ENCODE measurements at places on chromosomes 12 and 14. TPM values are rescaled to one million over a fixed set of nuclear protein-coding genes. Genes with fewer than 3 reads are reported as not detected.

- no peak overlapping the region for H3K4me3 ChIP-seq
- no peak overlapping the region for H3K27ac ChIP-seq
- no peaks in the 10 kb centered on the region for H3K27me3 ChIP-seq
- H3K4me1 ChIP-seq = no peaks in the 10 kb centered on the region
Measured at GRCh38 chr14:58733451-58734208, 95.9 kb downstream of the DACT1 start.

DNA sequence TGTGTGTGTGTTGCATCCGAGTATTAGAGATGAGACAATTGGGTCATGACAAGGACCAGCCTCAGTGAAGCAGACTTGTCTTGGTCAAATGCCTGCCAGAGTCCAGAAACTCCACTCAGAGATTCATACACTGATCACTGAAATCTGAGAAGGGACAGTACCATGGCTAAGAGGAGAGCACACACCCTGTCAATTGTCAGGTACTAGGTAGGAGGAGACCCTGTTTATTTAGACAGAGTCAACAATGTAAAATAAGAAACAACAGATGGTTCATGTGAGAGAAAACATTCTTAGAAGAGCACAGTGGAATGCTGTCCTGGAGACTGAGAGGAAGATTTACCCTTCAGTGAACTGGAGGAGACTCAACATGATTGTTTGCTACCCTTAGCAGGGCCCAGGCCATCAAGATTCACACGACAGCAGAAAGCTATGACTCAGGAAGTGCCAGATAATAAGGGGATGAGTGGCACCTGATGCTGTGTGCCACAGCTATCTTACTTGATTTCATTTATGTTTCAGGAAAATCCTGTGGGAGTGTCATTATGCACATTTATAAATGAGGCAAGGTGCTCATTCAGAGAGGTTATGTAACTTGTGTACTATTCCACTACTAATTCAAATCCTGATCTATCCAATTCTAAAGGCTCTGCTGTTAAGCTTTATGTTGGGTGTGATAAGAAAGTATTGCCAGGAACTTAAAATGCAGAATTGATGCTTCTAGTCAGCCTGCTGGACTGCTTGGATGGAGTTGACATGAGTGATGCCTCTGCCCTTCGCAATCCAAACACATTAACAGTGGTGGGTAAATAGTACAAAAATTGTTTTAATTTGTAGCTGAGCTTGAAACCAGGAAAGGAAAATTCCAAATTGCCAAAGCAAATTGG, 136.6 kb upstream of the NEDD1 start:
- no peaks in the 10 kb centered on the region for H3K4me1 ChIP-seq
- no peak overlapping the region for H3K27ac ChIP-seq
- H3K27me3 ChIP-seq = no peaks in the 10 kb centered on the region

DNA sequence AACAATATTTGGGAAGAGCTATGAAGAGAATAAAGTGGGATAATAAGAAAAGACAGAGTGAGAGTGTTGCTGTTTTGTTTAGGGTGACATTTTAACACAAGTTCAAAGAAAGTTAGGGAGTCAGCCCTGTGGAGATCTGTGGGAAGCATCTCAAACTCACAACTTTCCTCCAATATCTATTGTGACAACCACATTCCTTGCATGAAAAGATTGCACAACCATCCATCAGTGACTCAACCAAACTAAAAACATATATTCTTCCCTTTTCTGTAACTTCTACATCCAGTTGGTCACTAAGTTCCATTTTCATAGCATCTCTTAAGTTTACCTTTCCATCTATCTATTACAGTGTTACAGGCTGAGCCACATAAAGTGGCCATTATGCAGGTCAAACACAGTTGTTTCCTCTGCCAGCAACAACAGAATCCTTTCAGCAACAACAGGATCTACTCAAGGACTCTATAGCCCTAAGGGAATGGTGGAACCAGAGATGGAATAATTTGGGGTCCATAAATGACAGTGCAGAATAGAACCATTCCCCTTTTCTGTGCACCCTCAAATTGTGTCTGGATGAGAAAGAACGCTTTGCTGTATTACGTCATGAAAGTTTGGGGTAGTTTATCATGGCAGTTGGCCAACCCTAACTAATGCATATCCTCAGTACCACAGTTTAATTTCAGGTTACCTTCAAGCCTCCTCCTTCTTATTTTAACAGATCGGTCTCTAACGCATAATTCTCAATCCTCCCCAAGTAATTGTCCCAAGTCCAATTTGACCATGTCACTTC, 118.8 kb downstream of the ST8SIA1 start:
- DNase-seq = no peak
- H3K4me3 ChIP-seq = no peak overlapping the region
- no peaks in the 10 kb centered on the region for H3K36me3 ChIP-seq
- no peaks in the 10 kb centered on the region for H3K4me1 ChIP-seq
- no peak overlapping the region for H3K27ac ChIP-seq
- no peaks in the 10 kb centered on the region for H3K27me3 ChIP-seq

- no peak overlapping the region for H3K27ac ChIP-seq
- DNase-seq = no peak
- H3K27me3 ChIP-seq = no peaks in the 10 kb centered on the region
- H3K4me1 ChIP-seq = no peaks in the 10 kb centered on the region
- no peak overlapping the region for H3K4me3 ChIP-seq
Measured at GRCh38 chr12:15688202-15688736, 100.9 kb downstream of the EPS8 start.

- no peak overlapping the region for H3K27ac ChIP-seq
- no peaks in the 10 kb centered on the region for H3K36me3 ChIP-seq
- H3K4me1 ChIP-seq = no peaks in the 10 kb centered on the region
- no peaks in the 10 kb centered on the region for H3K27me3 ChIP-seq
- DNase-seq = no peak
- no peak overlapping the region for H3K4me3 ChIP-seq
Measured at GRCh38 chr14:27410981-27411380, 813.1 kb upstream of the NOVA1 start.

DNA sequence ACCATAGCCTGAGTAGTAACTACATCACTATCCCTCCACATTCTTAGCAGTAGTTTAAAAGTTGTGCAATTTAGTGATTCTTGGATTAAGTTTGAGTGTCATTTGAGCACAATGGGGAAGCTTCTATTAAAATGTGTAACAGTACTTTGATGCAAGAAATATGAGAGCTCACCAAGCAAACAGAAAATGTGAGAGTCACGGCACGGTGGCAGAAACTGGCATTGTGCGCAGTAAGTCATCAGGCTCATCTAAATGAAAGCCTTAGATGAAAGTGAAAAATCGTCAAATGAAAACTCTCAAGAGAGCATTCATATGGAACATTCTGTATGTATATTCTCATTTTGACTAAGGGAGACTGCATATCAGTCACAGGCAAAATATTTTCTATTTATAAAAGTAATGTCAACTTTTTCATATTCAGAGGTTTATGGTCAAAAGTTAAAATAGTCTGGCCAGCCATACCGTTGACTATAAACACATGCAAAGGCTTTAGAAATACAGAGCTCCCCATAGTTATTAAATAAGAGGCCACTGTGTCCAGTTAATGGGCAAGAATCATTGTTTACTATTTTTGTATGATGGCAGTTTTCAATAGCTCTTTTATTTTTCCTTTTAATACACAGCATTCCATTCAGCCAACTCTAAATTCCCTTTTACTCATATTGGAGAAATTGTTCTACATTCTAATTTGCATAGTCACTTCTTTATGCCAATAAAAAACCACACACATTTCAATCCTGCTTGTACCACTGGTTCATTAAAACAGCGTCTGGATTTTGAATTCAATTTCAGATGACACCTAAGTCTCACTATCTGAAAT, 167.9 kb downstream of the PRKD1 start:
- H3K27me3 ChIP-seq = no peaks in the 10 kb centered on the region
- no peak for DNase-seq
- no peaks in the 10 kb centered on the region for H3K36me3 ChIP-seq
- no peak overlapping the region for H3K27ac ChIP-seq
- no peak overlapping the region for H3K4me3 ChIP-seq
- H3K4me1 ChIP-seq = no peaks in the 10 kb centered on the region

DNA sequence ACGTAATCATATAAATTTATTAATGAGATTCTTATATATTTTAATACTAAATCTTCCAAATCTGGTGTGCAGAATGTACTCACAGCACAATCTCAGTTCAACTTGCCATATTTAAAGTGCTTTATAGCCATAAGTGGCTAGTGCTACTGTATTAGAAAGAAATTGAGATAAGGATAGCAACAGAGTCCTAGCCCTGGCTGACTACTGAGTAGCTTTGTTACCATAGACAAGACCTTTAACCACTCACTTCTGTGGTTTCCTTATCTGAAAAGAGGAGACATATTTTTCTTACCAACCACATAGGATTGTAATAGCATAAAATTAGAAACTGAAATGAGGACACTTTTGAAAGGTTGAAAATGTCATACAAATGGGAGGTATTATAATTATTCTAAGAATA, 2.0 kb upstream of the CHURC1 start:
- H3K4me3 ChIP-seq = no peak overlapping the region
- no peaks in the 10 kb centered on the region for H3K27me3 ChIP-seq
- H3K36me3 ChIP-seq = no peaks in the 10 kb centered on the region
- DNase-seq = no peak

GRCh38 chr14:68260121-68260520, 440.5 kb downstream of the RAD51B start:
- no peaks in the 10 kb centered on the region for H3K27me3 ChIP-seq
- no peaks in the 10 kb centered on the region for H3K4me1 ChIP-seq
- no peak overlapping the region for H3K4me3 ChIP-seq

- H3K36me3 ChIP-seq = no peaks in the 10 kb centered on the region
- peak overlapping the region; percentile 51 for H3K27ac ChIP-seq
- no peaks in the 10 kb centered on the region for H3K27me3 ChIP-seq
- DNase-seq = no peak
- no peak overlapping the region for H3K4me3 ChIP-seq
- H3K4me1 ChIP-seq = peaks cover 5% of the 10 kb centered on the region
Measured at GRCh38 chr12:110074089-110074488, 25.8 kb upstream of the C12orf76 start.

DNA sequence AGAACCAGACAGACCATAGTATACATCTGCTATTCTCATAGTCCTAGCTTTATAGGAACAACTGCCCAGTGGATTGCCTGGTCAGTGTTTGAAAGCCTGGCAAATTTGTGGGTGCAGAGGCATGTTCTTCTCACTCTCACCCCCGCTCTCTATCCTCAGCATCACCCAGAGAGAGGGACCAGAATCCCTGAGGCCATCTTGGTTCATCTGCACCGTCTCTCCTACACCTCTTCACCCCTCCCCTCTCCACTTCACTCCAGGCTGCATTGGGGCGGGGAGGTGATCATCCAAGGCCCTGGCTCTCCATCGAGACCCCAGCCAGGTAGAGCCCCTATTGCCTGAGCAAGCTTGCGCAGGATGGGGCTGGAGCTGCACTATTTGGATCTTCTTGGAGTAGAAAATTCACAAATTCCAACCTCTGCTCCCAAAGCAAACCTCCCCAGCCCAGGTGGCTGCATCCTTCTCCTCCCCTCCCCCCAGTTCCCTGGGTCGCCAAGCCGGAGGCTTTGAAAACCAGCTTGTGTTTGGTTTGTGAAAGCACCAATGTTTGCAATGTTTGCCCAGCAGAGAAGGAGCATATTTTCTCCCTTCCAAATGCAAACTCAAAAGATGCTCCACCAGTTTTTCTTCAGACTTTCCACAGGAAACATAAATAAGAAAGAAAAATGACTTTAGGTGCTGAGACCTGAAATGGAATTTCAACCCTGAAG, 18.6 kb upstream of the COL2A1 start:
- H3K4me3 ChIP-seq = no peak overlapping the region
- H3K27ac ChIP-seq = no peak overlapping the region
- DNase-seq = no peak
- H3K4me1 ChIP-seq = no peaks in the 10 kb centered on the region

GRCh38 chr12:56687223-56688128, 608 bp downstream of the PTGES3 start:
- peak overlapping the region; percentile 80 for H3K4me3 ChIP-seq
- no peaks in the 10 kb centered on the region for H3K27me3 ChIP-seq
- H3K36me3 ChIP-seq = no peaks in the 10 kb centered on the region
- DNase-seq = peak; percentile 67
- H3K27ac ChIP-seq = peak overlapping the region; percentile 98

GRCh38 chr14:97713023-97713422, 915.8 kb downstream of the VRK1 start:
- no peaks in the 10 kb centered on the region for H3K36me3 ChIP-seq
- H3K4me1 ChIP-seq = peaks cover 27% of the 10 kb centered on the region
- DNase-seq = no peak
- H3K27me3 ChIP-seq = no peaks in the 10 kb centered on the region
- no peak overlapping the region for H3K27ac ChIP-seq

The AMDHD1 gene
- 0.41 TPM for polyA plus RNA-seq

The ACSS3 gene
- not detected for polyA plus RNA-seq

The MUCL1 gene
- polyA plus RNA-seq = not detected

The SYNJ2BP gene
- 16.3 TPM for polyA plus RNA-seq

The A2M gene
- not detected for polyA plus RNA-seq
